ENCODE measurements at places on chromosomes 6 and 20.

- peak; percentile 17 for DNase-seq
These were observed 36.3 kb upstream of the SIRT5 start for GRCh38 chr6:13538084-13538483.

DNA sequence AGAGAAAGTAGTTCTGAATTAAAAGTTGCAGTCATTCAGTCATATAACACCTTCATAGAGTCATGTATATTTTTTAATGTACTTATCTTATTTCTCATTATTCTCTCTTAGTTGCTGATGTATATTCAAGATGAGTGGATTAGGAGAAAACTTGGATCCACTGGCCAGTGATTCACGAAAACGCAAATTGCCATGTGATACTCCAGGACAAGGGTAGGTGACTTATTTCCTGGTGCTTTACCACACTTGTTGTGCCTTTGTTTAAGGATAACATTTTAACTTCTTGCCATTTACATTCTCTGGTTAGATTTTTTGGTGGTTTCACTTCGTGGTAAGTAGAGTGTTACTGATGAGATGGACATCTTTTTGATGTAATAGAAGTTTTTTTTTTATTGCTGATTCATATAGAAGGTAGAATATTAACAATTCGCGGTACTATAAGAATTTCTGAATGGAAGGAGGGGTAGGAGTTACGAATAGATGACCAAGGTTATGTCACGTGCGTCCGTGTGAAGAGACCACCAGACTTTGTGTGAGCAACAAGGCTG lies 120.5 kb downstream of the NCOA3 start:
- no peak for DNase-seq

DNA sequence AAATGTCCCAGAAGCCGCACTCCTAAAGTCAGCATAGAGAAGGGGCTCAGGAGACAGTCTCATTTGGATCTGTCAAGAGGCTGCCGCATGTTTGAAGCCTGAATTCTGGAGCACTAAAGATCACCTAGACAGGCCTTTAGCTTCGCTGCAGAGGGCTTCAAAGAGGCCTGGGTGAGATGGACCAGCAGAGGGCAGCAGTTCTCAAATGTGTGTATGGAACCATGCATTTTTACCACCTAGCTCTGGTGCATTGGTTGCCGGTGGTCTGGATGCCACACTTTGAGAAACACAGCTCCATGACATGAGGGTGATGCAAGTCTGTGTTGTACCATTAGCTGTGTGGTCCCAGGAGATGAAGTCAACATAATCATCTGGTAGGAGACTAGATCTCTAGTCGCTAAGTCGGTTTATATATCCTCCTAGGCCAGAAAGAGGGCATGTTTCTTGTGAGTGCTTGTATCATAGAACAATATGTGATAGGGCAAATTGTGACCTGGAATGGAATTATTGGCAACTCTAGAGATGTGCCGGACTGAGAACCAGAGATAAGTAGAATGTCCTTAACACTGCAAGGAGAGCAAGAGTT lies 64.8 kb downstream of the KIAA0319 start:
- peak; percentile 22 for DNase-seq

GRCh38 chr20:41872930-41873329 lies 254.8 kb upstream of the CHD6 start:
- no peak for DNase-seq

- no peak for DNase-seq
These were observed 251.5 kb downstream of the TFAP2A start for GRCh38 chr6:10163203-10163962.

DNA sequence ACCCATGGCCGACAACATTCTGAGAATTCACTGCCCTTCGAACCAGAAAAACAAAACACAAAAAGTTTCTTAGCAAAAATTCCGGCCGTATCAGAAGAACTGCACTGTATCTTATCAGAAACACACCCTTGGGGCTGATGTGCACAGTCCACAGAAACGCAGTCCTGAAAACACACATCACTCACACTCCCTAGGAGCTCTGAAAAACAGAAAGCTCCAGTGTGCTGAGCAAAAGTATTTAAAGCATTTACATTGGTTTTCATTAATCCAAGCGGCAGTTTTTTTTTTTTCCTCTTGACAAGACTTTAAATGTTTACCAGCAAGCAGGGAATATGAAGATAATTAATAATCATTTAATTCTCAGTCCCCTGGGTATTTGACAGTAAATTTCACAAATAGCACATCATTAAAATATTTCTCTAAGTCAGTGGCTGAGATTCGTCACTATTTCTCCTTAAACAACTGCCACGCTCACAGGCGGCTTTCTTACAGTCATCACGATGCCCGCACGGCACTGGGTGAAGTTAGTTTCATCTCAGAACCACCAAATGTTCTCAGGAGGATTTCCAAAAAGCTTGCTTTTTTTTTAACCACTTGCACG lies 13.3 kb downstream of the NFATC2 start:
- no peak for DNase-seq

- DNase-seq, result no peak
These were observed 10.9 kb downstream of the CASP8AP2 start for GRCh38 chr6:89840538-89840937.

DNA sequence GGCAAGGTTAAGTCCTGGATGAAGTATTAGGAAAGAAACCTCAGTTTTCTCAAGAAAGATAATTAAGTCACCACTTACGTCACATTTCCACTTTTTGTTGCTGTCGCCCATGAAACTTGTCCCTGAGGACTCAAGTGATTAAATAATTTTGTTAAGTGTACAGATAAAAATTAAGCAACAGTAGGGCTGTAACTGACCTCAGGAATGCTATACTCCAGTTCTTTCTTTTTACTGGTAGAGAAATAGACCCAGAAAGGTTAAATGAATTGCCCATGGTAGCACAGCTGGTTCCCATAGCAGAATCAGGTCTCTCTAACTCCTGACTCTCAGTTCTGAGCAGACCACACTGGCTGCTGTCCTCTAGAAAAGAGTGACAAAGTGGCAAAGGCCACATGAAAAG lies 54.5 kb downstream of the CLIC5 start:
- DNase-seq, result no peak

Data from non-pigmented ciliary epithelial cell (primary cell).